Effector memory CD8-positive, alpha-beta T cell (primary cell): ENCODE measurements at places on chromosomes 6 and 20.

DNA sequence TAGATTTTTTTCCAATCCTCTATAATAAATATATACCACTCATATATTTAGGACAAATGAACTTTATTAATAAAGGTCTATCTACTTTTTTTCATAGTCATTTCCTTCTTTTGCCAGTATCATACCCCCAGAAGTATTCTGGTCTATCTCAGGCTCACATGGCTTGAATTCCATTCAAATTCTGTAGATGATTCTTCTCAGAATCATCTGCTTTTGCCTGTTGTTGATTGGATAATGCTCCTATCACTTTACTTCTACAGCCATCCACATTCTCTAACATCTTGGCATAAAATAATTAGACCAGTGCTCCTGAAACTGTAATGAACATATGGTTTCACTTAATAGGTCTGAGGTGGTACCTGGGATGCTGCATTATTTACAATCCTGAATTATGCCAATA is 121.2 kb downstream of the GFRAL start:
- no peak for DNase-seq

DNA sequence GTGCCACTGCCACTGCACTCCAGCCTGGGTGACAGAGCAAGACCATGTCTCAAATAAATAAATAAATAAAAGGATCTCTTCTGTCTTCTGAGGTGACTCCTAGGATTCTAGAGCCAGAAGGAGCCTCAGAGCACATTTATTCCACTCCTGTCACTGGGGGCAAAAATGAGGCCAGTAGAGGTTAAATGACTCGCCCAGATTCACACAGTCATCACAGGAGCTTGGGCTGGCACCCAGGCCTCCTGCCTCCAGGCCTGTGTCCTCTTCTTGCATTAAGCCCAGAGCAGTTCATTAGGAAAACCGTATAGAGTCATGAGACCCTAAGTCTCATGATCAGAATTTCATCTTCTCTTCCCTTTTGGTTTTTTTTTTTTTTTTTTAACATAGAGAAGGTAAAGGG is 243.3 kb downstream of the NRN1 start:
- no peak for DNase-seq

DNA sequence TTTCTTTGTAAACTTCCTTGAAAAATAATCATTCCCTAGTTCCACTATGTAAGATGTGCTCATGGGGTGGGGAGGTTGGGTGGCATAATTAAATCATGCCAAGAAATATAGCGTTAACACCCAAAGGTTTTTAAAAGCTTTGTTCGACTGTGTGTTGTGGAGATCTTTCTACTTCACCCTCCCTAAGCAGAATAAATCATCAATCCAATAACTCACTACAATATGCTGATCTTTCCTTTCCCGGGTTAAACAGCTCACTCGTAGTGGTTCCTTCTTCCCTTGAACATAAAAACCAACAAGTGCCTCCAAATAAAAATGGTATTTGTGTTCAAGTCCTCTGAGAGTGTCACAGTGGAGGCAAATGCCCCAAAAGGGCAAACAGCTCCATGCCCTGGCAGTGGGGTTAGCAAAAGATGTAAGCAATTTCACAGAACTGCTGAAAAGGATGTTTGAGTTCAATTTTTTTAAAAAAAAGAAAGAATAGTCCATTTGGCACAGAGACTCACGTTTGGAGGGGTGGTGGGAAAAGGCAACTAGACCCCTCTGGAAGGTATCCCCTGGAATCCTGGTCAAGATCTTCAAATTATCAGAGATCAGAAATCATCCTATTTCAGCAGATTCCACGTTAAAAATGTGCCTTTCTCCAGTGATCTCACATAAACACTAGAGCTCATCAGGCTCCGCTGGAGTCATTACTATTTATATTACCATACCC is 99.1 kb downstream of the TFAP2A start:
- DNase-seq: no peak

- no peak for DNase-seq
Measured at GRCh38 chr6:73393278-73393677, 1.4 kb upstream of the DDX43 start.

DNA sequence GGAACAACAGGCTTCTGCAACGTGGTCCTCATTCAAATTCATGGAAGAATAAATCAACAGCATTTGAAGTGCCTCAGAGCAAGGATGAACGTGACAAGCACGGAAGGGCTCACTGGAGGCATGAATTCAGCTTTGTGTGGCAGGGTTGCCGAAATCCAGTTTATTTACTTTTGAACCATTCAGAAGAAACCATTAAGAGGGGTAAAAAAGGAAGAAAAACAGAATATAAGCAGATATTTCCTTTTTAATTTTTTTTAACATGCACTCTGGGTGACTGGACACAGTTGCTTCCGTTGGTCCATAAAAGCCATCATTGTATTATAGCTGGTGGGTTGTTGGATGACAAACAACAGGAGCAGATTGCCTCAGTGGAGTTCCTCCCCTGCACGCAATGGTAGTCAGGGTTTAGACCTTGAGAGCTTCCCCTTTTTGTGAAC is 17.3 kb upstream of the SNRPB2 start:
- DNase-seq: no peak

DNA sequence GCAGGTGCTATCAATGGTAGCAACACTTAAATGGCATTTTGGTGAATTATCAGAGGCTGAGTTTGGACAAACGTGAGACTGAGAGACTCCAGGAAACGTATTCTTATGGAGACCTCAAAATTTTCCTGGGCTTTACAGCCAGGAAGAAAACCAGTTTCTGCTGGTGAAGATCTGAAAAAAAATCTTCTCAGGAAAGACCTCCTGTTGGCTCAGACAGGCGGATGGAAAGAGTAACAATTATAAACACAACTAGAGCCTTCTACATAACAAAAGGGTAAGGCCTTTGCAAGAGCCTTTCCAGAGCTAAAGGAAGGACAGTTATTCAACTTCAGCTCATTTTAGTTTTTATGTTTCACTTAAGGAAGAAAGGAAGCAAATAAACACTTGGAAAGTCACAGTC is 274.4 kb downstream of the THBS2 start:
- no peak for DNase-seq

GRCh38 chr6:159919800-159920199 is 29.0 kb downstream of the MAS1 start:
- no peak for DNase-seq

DNA sequence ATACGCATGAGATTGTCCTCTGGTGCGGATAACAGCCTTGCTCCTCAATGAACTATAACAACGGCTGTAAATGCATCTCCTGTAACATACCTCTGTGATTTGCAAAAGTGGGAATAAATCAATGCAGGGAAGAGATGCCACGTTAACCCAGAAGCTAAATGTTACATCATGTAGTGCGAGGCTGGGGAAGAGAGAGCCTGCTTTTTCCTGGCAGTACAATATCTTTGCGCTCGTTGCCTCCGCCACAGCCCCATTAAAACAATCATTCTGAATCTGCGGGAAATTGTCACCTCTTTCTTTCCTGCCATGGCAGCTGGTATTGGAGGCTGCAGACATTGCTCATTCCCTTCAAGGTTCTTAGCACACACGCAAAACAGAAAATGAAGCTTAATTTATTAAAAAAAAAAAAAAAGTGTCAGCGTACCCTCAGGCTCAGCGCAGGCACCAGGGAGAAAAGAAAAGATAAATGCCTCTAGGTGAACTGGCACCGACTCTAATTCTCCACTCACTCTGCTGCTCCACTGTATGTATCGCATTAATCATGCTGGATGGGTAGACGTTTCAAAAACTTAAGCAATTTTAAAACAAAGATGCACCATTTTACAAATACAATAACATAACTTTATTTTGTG is 70.2 kb upstream of the TFB1M start:
- DNase-seq: no peak

- no peak for DNase-seq
Measured at GRCh38 chr20:39946931-39947330, 742.1 kb downstream of the MAFB start.

DNA sequence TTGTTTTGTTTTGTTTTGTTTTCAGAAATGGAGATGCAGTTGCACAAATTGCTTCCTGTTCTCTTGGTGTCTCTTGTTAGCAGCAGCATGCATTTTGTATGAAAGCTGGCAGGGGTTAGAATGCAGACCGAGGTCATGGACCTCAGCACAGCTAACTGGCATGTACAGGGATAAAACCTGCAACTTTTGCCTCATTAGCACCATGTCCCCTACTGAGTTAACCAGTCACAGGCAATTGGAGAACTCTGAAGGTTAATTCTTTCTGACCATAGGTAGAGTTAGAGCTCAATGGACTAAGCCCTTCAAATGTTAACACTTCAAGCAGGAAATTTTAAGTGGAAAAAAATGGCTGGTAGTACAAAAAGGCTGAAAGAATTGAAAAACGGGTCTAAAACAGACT is 377.1 kb downstream of the ADGRB3 start:
- DNase-seq: no peak

DNA sequence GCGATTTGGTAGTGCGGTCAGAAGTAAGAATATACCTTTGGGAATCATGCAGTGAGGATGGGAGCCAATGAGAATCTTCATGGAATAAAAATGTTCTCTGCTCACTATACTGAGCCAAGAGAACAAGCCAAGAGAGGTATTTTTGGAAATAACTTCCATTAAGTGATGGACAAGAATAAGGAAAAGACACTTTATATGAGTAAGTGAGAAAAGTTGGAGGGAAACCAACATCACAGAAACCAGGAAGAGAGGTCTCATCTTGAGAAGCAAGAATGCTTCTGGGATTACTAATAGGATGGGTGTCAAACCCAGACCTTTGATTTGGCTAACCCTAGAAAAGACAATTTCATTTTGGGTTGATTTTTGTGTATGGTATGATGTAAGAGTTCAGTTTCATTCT is 181.2 kb upstream of the JAG1 start:
- DNase-seq: no peak

DNA sequence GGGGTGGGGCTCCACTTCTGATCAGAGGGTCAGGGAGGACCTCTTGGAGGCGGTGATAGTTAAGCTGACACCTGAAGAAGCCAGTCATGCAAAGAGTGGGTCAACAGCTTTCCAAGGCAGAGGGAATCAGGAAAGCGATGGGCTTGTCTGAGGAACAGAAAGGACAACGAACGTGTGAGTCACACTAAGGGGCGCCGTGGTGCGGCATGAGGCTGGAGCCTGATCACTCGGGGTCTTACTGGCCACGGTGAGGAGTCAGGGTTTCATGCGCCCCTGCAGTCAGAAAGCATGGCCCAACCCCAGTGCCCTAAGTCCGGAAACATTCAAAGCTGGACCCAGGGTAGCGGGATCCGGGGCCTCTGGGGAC is 50.6 kb upstream of the SLC32A1 start:
- no peak for DNase-seq
